ENCODE measurements at places on chromosomes 2 and 18.
A peak's percentile ranks its signal among the peaks of the same experiment; 100 is the strongest.

DNA sequence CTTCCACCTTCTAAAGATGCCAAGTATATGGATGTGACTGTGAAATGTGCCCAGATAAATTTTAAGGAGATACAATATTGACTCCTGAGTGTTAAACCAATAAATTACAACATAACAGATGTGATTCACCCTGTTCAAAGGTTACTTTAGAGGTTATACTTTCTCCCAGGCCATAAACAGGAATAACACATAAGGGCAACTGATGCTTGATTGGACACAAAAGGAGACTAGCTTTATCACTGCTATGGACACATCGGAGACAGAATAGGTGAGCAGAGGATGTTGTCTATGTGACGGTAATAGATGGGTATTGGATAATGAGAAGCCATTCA lies 31.9 kb upstream of the SLC25A52 start:
- no peak overlapping the region for H3K4me3 ChIP-seq
- H3K36me3 ChIP-seq, result no peaks in the 10 kb centered on the region
- no peak overlapping the region for H3K27ac ChIP-seq
- peaks cover 5% of the 10 kb centered on the region for H3K4me1 ChIP-seq
- H3K27me3 ChIP-seq, result peaks cover 4% of the 10 kb centered on the region
- DNase-seq, result no peak

DNA sequence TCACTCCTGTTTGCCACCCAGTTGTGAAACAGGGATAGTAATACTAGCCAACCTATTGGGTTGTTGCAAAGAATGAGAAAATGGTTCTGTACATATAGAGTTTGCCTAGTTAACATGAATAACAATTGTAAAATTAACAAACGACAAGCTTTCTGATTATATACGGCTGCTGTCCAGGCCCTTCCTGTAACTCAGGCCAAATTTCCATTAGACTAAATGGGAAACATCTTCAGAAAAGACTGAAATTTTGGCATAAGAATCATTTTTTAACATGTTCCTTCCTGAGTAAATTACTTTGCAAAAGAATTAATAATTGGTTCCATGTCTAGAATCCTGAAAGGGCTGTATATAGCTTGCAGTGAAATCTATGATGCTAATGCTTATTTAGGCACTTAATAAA lies 117.7 kb upstream of the SATB2 start:
- no peaks in the 10 kb centered on the region for H3K36me3 ChIP-seq
- peaks cover under 1% of the 10 kb centered on the region for H3K4me1 ChIP-seq
- no peak for DNase-seq
- no peak overlapping the region for H3K4me3 ChIP-seq
- H3K27me3 ChIP-seq, result peaks cover 12% of the 10 kb centered on the region

DNA sequence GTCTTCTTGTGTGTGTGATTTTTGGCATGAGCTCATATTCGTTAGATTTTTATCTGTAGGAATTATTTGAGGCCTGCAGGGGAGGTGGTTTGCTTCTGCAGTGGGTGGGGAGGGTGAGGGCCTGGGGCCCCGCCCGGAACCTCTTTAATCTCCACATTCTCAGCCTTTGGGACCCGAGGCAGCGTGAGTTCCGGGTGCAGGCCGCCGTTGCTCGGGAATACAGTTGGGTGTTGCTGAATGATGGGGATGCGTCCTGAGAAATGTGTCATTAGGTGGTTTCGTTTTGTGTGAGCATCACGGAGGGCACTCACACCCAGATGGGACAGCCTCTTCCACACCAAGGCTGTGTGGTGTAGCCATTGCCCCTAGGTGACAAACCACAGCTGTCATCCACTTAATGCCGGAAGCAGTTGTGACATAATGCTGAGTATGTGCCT lies 13.7 kb upstream of the GAL3ST2 start:
- H3K4me3 ChIP-seq, result no peak overlapping the region
- H3K4me1 ChIP-seq, result peaks cover 46% of the 10 kb centered on the region
- peaks cover 39% of the 10 kb centered on the region for H3K36me3 ChIP-seq
- peak overlapping the region; percentile 89 for H3K27ac ChIP-seq
- DNase-seq, result no peak
- peaks cover 5% of the 10 kb centered on the region for H3K27me3 ChIP-seq

DNA sequence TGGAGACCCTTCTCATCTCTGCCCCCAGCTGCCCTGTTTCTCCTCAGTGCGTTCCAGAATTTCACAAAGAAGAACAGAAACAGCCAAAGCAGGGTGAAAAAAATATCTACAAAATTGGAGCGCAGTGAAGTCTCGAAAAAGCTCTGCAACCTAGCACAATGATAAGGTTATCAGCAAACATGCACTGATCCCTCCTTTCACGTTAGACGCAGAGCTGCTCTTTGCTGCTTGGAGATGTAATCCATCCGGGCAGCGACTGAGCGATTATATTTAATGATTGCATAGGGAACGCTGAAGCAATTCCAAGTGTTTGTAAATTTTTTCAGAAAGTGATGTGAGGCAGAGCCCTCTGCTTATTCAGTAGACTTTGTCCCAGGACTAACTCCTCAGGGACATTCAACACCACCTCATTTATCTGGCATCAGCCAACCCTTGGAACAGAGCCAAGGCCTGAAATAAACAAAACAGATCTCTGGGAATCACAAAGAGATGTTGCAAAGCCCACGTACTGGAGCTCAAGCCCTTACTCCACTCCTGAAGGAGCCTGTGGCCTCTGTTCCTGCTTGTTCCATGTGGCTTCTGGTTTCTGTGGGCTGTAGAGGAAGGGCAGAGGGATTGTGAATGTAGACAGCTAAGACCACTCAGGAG lies 172.6 kb upstream of the BCL2L11 start:
- peaks cover 5% of the 10 kb centered on the region for H3K4me1 ChIP-seq
- H3K27me3 ChIP-seq, result peaks cover 12% of the 10 kb centered on the region
- no peak overlapping the region for H3K27ac ChIP-seq
- H3K36me3 ChIP-seq, result no peaks in the 10 kb centered on the region
- no peak for DNase-seq

GRCh38 chr2:168210895-168211570 lies 36.4 kb downstream of the STK39 start:
- no peak overlapping the region for H3K27ac ChIP-seq
- H3K4me3 ChIP-seq, result no peak overlapping the region
- H3K36me3 ChIP-seq, result peaks cover 29% of the 10 kb centered on the region
- peaks cover 25% of the 10 kb centered on the region for H3K4me1 ChIP-seq
- no peak for DNase-seq

GRCh38 chr2:139864821-139865302 lies 1084.7 kb upstream of the NXPH2 start:
- no peak overlapping the region for H3K4me3 ChIP-seq
- DNase-seq, result no peak
- H3K27ac ChIP-seq, result no peak overlapping the region
- H3K4me1 ChIP-seq, result no peaks in the 10 kb centered on the region
- H3K27me3 ChIP-seq, result no peaks in the 10 kb centered on the region

- H3K27me3 ChIP-seq, result peaks cover 3% of the 10 kb centered on the region
- H3K4me3 ChIP-seq, result no peak overlapping the region
- no peaks in the 10 kb centered on the region for H3K4me1 ChIP-seq
- H3K36me3 ChIP-seq, result no peaks in the 10 kb centered on the region
- no peak overlapping the region for H3K27ac ChIP-seq
These were observed 282.9 kb upstream of the SLC8A1 start for GRCh38 chr2:40734797-40735196.

GRCh38 chr18:76805221-76805620 lies 17.1 kb upstream of the ZNF236 start:
- peak overlapping the region; percentile 55 for H3K27ac ChIP-seq
- peaks cover 5% of the 10 kb centered on the region for H3K27me3 ChIP-seq
- no peak for DNase-seq
- no peak overlapping the region for H3K4me3 ChIP-seq
- H3K4me1 ChIP-seq, result peaks cover 5% of the 10 kb centered on the region

- H3K4me1 ChIP-seq, result peaks cover 39% of the 10 kb centered on the region
- no peak overlapping the region for H3K27ac ChIP-seq
- H3K36me3 ChIP-seq, result no peaks in the 10 kb centered on the region
- H3K27me3 ChIP-seq, result peaks cover 3% of the 10 kb centered on the region
- no peak overlapping the region for H3K4me3 ChIP-seq
These were observed 97.7 kb downstream of the CDCA7 start for GRCh38 chr2:173452416-173452815.

DNA sequence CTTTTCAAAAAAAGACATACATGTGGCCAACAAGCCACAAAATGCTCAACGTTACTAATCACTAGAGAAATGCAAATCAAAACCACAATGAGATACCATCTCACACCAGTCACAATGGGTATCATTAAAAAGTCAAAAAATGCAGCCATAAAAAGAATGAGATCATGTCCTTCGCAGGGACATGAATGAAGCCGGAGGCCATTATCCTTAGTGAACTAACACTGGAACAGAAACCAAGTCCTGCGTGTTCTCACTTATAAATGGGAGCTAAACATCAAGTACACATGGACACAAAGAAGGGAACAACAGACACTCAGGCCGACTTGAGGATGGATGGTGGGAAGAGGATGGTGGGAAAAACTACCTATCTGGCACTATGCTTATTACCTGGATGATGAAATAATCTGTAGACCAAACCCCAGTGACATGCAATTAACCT lies 17.8 kb upstream of the ATL2 start:
- no peak for DNase-seq
- H3K36me3 ChIP-seq, result no peaks in the 10 kb centered on the region
- no peak overlapping the region for H3K27ac ChIP-seq
- H3K4me1 ChIP-seq, result peaks cover 12% of the 10 kb centered on the region
- peaks cover 10% of the 10 kb centered on the region for H3K27me3 ChIP-seq

DNA sequence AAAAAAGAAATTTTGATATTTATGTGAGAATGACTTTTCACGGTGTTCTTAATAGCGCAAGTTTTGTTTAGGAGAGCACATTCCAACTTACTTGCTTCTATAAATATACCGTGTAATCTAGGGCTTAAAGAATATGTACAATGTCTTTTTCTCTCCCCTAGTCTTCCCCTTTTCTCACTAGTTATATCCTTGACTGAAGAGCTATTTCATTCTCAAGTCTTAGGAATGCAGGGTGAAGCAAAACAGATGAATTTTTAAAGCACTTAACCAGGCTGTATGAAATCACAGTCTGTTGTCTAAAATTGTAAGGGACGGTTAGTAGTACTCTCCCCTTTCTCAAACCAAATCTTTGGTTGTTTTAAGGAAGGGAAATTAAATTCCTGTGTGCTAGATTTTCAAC lies 29.6 kb upstream of the SLC30A6 start:
- no peak overlapping the region for H3K27ac ChIP-seq
- H3K36me3 ChIP-seq, result peaks cover 50% of the 10 kb centered on the region
- no peak for DNase-seq
- no peak overlapping the region for H3K4me3 ChIP-seq

DNA sequence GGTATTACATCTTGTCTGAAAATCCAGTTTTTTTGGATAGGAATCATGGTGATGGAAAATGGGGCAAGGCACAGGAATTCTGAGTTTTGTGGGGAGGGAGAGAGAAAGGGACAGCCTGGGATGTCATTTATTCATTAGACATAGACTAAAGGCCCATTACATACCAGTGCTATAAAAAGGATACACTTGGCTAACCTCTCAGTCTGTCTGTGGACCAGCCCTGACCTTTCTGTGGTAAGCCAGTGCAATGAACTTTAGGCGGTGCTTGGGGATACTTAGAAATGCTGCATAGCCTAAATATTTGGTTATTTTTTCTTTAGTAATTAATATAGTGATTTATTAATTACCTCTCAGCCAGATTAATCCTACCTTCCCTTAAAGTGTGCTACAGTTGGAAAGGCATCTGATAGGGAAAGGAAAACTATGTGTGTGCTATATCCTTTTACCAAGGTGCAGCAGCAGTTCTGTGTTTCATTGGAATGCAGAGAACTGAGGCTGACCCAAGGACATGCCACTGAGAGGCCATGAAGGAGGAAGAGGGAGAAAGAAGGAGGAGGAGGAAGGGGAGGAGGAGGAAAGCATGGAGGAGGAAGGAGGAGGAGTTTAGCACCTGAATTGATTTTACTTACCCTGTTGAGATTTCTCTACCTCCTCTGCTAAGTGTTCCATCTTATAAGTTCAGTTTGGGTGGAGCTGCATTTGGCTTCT lies 37.5 kb downstream of the KCNS3 start:
- H3K4me3 ChIP-seq, result peak overlapping the region; percentile 26
- no peaks in the 10 kb centered on the region for H3K27me3 ChIP-seq
- H3K27ac ChIP-seq, result peak overlapping the region; percentile 83
- no peaks in the 10 kb centered on the region for H3K36me3 ChIP-seq
- H3K4me1 ChIP-seq, result peaks cover 54% of the 10 kb centered on the region

GRCh38 chr2:159506202-159506601 lies 110.1 kb downstream of the BAZ2B start:
- no peaks in the 10 kb centered on the region for H3K27me3 ChIP-seq
- no peak overlapping the region for H3K4me3 ChIP-seq
- H3K36me3 ChIP-seq, result peaks cover 18% of the 10 kb centered on the region
- H3K27ac ChIP-seq, result no peak overlapping the region

DNA sequence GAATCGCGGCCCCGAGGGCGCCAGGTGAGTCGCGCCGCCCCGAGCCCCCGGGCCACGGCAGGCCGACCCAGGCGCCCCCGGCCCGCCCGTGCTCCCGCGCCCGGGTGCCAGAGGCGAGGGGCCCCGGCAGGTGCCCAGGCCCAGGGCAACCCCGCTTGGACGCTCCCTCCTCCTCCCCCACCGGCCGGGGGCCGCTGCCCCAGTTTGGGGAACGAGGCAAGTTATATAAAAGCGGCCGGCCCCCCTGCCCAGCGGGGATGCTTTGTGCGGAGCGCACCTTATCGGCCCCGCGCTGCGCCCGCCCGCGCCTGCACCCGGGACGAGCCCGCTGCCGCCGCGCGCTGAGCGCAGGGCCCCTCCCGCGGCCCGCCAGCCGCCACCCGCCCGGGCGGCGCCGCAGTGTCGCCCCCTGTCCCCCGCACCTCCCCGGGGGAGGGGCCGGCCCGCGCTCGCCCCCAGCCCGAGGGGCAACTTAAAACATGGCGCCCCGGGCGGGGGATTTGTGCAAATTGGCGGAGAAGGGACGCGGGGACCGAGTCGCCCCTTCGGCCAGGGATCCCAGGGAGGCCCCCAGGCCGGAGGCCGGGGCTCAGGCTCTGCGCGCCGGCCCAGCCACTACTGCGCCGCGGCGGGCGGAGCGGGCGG lies 639 bp downstream of the EPB41L3 start:
- H3K27me3 ChIP-seq, result peaks cover 20% of the 10 kb centered on the region
- peak; percentile 63 for DNase-seq
- peaks cover 41% of the 10 kb centered on the region for H3K4me1 ChIP-seq
- H3K4me3 ChIP-seq, result peak overlapping the region; percentile 91
- H3K36me3 ChIP-seq, result no peaks in the 10 kb centered on the region

DNA sequence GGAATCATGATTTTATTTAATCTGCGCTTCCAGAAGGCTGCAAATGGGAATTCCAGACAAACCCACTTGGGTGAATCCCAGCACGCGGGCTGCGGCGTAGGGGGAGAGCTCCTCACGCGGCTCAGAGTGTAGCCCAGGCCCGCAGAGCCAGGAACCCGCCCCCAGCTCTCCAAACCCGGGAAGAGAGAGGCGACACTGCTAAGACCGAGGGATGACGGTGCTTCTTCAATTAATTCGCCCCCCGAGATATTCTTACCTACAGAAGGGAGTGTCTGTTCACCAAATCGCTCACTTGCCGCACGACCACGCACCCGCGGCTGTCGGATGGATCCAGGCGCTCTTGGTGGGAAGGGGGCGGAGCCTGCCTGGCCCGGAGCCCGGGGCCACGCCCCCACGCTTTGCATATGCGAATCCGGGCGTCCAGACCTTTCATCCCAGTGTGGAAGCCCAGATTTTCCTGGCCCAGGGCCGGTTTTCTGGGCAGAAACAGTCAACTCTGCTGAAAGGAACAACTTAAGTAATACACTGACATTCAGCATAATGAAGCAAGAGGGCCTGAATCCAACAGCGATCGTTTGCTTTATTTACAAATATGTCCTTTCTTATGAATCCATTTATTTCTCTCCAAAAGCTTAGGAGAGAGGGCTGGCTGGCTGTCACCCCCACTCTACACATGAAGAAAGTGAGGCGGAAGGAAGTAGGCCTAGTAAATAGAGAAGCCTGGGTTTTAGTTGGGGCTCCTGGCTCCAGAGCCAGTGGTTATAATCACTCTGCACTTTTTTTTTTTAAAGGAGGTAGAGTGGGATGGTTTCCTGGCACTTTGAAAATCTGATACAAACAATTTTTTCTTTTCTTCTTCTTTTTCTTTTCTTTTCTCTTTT lies at the start of gene SLC19A3:
SLC19A3 (minus strand) TSS at position 342 of the 881 bp plus-strand sequence. CDS start 15,710 bp downstream, outside the sequence.
- H3K27ac ChIP-seq, result no peak within 1 kb of the TSS
- peak within 1 kb of the TSS; percentile 81 for H3K4me3 ChIP-seq
- H3K36me3 ChIP-seq, result no peaks in the 10 kb centered on the region
- peaks cover 38% of the 10 kb centered on the region for H3K27me3 ChIP-seq
